Type B pancreatic cell (in vitro differentiated cells): ENCODE measurements at places on chromosomes 12 and 14.

DNA sequence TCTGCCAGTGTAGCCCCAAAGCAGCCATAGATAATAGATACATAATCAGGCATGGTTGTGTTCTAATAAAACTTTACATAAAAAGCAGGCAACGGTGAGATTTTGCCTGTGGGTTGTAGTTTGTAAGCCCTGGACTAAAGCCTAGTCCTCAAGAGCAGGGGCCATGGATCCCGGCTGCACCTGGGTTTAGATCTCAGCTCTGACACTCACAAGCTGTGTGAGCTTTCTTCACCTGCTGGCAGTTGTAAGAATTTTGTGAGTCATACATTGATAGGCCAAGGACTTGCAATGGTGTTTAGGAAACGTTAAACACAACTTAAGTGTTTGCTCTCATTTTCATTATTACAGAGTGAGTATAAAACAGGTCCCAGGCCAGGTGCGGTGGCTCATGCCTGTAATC is 395.8 kb upstream of the TBX3 start:
- DNase-seq = no peak

DNA sequence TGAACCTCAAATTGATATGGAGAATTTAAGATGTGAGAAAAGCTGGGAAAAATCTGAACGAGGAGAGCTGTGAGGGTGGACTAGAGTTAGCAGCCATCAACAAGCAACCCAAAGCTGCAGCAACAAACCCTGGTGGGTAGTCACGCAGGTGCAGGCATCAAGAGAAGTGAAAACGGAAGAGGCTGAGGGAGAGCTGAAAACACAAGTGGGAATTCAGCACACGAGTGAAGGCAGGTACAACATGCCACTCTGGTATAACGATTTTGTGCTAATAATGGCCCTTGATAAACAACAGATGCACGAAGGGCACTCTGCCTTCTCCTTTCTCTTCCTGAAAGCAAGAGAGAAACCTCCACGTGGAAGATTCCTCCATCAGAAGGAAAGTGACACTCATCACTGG is 11.5 kb downstream of the TCL1B start:
- DNase-seq = no peak

- no peak for DNase-seq
Observed at GRCh38 chr14:77032491-77032843, 4.0 kb upstream of the IRF2BPL start.

- no peak for DNase-seq
Observed at GRCh38 chr12:91851741-91852477, 293.7 kb downstream of the BTG1 start.

- no peak for DNase-seq
Observed at GRCh38 chr14:64614805-64615391, 65.1 kb downstream of the PPP1R36 start.

- no peak for DNase-seq
Observed at GRCh38 chr12:89951050-89951693, 242.5 kb upstream of the ATP2B1 start.

- DNase-seq = no peak
Observed at GRCh38 chr14:105051182-105052109, 13.8 kb downstream of the GPR132 start.

DNA sequence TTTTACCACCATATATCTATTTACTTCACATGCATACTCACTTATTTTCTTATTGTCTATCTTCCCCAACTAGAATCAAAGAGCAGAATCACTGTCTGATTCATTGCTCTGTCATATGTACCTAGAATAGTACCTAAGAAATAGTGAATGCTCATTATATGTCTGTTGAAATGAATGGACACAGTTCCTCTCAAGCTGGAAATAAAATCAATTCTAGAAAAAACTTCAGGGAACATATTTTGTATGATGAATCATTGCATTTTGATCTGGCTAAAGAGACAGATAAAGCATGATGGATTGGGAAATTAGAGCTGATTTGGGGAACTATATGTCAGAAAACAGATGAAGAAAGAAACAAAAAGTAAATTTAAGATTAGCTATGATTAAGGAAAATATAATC is 623.3 kb downstream of the C12orf50 start:
- no peak for DNase-seq

GRCh38 chr12:26461776-26462175 is 266.4 kb downstream of the SSPN start:
- DNase-seq = no peak

DNA sequence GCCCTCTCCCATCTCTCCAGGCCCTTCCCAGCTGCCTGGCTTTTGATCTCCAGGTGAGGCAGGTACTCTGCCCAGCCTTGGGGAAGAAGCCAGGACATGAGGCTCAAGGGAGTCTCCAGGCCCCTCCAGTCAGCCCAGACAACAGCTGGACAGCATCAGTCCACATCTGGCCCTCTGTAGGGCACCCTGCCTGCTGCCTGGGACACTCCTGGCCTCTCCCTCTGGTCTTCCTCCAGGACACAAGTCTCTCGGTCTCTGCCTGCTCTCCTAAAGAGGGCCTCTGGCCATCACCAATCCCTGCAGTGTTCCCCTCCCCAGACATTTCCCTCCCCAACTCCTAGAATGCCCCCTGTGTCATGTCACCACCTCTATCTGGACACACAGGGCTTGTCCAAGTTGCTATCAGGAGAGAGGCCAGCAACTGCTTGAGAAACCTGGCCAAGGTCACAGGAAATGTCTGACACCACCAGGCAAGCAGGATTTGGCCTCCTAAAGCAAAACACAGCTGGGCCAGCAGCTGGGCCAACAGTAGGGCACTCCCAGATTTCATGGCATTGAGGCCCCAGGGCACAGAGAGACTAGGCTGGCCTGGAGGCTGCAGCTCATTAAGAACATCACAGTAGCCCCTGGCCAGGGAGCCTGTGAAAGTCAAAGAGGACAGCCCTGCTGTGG is 29.0 kb downstream of the LTBP2 start:
- DNase-seq = no peak

GRCh38 chr12:532908-533565 is 73.3 kb downstream of the B4GALNT3 start:
- DNase-seq = no peak

DNA sequence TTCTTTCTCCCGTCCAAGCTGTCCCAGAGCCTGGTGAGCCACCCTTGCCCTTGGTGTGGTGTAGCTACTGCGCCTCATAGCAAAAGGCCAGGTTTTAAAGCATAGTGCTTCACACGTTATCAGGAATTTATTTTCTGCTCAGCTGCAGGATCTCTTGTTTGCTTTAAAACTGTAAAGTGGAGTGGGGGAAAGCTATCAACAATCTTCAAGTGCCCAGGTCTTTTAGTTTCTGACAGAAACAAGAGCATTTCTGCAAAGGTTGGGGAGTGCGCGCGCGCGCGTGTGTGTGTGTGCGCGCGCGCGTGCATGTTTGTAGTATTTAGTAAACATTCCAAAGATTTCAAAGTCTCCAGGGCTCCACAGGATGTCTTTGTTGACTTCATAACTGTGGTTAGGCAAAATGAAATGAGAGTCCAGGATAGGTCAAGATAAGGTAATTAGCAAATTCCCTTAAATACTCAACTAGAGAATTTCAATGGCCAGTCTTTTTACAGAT is 45.5 kb downstream of the EML1 start:
- no peak for DNase-seq

GRCh38 chr12:72546106-72546505 is 273.9 kb downstream of the TRHDE start:
- DNase-seq = no peak

DNA sequence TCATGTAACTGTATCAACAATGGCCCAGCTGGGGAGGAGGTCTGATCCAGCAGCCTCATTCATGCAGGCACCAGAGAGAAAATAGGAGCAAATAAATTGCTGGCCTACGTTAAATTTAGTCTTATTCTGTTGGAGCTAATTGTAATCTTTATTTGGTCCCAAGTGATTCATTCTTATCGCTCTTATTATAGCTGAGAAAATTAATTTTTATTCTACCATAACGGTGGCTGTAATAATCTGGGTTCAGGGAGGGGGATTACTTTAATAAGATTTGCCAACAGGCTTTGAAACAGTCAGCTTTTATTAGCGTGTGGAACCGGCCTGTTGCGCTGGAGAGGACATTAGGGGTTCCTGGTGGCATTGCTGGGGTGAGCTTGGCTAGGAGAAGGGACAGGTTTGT is 254.9 kb downstream of the AACS start:
- no peak for DNase-seq

DNA sequence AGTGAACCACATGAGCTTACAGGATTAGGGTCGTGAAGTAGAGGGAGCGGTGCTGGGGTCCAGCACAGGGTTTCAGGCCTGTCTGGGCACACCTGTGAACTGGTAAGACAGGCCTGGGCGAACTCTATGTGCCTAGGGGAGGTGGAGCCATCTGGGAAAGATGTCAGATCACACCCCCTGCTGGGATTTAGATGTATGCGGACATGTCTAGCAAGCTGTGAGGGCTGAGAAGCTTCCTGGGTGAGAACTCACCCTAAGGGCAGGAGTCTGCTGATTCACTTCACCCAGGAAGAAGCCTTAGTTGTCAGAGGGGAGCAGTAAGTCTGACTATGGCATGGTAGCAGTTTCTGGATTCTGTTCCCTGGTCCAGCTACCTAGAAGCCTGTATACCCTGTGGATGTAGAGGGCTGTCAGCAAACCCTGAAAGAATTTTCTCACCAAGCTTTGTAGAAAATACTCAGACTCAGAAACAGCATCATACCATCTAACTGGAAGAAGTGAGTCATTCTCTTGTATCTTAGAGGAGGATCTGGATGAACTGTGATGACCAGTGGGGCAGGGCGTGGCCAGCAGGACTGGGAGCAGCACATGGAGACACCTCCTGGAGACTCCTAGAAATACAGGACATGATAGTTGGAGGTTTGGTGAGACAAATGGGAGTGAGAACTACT is 11.2 kb upstream of the PYGL start:
- DNase-seq = no peak

DNA sequence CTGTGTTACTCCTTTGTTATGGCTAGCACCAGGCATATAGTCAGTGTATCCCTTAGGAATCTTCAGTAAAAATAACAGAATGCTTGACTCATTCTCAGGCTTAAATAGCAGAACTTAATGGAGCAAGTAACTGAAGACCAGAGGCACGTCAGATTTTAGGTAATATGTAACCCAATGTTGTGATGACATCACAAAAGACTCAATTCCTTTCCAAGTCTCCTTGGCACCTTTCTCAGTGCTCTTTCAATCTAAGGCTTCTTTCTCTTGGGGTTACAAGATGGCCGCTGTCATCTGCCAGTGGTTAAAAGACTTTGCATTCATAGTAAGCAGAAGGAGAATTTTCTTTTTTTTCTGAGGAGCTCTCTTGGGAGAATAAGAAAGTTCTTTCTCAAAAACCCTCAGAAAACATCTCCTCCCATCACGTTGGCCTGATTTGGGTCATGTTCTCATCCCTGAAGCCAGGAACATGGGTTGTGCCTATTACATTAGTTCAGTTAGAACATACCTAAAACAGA is 33.4 kb upstream of the DCN start:
- no peak for DNase-seq

DNA sequence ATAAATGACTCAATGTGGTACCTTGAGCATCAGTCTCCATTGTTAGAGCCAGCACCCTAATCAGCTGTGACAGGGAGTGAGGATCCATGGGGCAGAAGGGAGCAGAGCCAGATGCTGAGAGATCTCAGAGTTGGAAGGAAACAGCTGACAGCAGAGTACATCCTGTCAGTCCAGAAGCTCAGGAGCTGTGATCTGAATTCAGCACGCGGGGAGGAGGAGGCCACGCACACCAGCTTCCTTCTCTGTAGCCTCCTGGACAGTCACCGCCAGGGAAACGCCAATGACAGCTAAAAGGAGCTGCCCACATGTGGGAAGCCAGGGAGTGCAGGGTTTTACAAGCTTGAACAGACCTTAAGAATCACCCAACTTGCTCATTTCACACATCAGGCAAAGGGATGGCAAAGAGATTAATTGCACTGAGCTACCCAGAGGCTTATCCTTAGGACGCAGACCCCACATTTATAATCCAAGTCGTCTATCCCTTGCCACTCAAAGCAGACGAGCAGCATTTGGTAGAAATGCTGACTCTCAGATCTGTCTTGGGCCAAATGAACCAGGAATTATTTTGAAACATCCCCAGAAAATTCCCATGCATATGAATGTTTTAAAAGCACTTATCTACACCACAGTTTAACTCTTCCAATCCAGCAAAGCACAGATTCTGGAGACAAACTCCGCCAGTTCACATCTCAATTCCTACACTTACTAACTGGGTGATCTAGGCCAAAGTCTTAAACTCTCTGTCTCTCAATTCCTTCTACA is 322.6 kb upstream of the TMTC1 start:
- no peak for DNase-seq

GRCh38 chr12:124395284-124395752 is 100.4 kb downstream of the RFLNA start:
- no peak for DNase-seq

DNA sequence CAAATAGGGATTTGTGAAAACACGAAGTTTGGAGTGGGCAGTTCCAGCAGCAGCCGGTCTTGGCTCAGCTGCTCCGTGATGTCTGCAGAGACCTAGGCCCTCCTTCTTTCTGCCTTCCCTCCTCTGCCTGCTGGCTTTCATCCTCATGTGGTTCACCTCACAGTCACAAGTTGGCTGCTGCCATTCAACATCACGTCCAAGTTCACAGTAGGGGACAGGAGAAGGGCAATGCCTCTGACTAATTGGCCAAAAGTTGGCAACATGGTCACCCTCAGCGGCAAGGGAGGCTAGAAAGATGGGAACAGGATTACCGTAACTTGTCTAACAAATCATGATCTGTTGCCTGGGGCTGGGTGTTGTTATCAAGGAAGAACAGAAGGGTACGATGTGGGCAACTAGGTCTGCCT is 7.8 kb upstream of the CACNA2D4 start:
- peak; percentile 52 for DNase-seq
